ENCODE measurements at places on chromosomes 2 and 18.
A peak's percentile ranks its signal among the peaks of the same experiment; 100 is the strongest.

DNA sequence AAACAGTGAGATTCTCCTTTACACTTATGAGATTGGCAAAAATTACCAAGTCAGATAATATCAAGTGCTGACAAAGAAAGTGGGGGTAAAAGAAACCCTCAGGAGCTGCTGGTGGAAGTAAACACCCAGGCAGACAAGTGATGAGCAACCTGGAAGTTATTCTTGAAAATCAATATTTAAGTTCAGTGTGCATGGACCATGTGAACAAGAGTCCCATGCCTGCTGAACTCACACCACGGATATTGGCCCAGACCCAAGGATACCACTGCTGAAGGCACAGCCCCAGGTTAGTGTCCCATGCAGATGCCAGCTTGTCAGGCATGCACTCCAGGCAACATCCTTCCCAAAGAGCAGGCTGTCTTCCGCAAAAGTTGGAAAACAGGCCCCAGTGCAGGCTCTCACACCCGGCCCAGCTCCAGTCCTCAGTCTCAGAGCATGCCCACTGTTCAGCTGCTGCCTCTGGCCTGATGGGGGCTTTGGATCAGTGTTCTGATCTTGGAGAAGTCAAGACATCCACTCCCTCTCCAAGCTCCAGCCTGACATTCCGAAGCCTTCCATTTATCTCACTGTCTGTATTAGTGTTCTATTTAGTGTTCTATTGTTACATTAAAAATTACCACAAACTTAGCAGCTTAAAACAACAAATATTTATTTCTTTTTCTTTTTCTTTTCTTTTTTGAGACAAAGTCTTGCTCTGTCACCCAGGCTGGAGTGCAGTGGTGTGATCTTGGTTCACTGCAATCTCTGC, 70.0 kb downstream of the HS1BP3 start:
- DNase-seq, result peak; percentile 75

GRCh38 chr2:64797881-64798575, 144.3 kb upstream of the SERTAD2 start:
- DNase-seq, result peak; percentile 78

DNA sequence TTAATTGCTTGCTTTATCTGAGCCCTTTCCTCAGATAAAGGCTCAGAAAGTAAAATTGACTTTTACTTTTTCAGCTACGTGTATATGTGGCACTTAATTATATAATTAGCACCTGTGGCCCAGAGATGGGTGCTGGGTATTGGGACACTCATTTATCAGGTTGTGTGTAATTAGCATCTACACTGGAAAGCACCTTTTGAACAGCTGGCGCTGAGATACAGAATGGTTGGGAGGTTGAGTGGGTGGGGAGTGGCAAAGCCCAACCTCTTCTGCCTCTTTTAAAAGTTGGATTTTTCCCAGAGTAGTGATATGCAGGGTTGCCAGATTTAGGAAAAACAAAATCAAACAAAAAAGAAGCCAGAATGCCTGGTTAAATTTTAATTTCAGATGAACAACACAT, 23.9 kb downstream of the SPTBN1 start:
- DNase-seq, result no peak

GRCh38 chr2:149087751-149088150, 49.3 kb downstream of the LYPD6B start:
- DNase-seq, result no peak

- DNase-seq, result no peak
Observed at GRCh38 chr18:78913395-78913794, 66.2 kb upstream of the SALL3 start.

DNA sequence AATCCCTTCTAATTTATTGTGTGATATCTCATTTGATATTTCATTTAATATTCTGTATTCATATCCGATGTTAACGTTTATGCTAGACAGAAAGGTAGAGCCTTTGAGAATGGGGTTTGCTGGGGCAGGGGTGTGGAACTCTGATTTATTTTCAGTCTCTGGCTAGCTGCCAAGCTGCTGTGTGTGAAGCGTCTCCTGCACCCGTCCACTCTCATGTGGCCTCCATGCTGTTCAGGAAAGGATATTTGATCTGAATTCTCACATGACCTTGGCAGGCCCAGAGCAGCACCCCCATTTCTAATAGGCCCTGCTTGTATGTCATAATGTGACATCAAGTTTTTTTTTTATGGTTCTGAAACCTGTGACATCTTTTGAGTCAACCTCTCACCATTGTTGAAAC, 1.6 kb downstream of the IL1R1 start:
- DNase-seq, result no peak

GRCh38 chr18:46668135-46668534, 11.1 kb upstream of the LOXHD1 start:
- DNase-seq, result no peak

DNA sequence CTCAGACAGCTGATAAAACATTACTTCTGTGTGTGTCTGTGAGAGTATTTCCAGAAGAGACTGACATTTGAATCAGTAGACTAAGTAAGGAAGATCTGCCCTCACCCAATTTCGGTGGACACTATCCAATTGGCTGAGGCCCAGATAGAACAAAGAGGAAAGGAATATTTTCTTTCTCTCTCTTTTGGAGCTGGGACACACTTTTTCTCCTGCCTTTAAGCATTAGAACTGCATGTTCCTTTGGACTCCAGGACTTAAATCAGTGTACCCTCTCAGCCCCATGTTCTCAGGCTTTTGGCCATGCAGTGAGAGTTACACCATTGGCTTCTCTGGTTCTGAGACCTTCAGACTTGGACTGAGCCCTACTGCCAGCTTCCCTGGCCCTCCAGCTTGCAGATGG, 3.3 kb upstream of the SRBD1 start:
- DNase-seq, result no peak

DNA sequence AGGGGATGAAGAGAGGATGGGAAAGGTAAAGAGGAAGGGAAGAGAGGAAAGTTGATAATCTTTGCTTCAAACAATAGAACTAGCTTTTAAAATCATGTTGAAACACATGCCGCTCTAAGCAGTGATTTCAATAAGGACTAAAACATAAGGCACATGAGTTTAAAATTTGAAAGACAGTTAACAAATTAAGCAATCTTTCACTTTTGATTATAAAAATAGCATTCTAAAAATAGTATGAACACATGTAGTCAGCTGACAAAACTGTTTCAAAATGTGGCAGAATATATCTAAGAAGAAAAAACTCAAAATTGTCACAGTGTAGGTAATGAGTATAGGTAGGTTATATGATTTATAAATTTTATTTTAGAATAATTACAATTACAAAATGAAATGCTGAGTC, 25.3 kb downstream of the PSME4 start:
- no peak for DNase-seq

GRCh38 chr18:3660739-3661515, 211.0 kb downstream of the TGIF1 start:
- DNase-seq, result no peak

- no peak for DNase-seq
Observed at GRCh38 chr2:126449677-126450076, 206.3 kb upstream of the GYPC start.

DNA sequence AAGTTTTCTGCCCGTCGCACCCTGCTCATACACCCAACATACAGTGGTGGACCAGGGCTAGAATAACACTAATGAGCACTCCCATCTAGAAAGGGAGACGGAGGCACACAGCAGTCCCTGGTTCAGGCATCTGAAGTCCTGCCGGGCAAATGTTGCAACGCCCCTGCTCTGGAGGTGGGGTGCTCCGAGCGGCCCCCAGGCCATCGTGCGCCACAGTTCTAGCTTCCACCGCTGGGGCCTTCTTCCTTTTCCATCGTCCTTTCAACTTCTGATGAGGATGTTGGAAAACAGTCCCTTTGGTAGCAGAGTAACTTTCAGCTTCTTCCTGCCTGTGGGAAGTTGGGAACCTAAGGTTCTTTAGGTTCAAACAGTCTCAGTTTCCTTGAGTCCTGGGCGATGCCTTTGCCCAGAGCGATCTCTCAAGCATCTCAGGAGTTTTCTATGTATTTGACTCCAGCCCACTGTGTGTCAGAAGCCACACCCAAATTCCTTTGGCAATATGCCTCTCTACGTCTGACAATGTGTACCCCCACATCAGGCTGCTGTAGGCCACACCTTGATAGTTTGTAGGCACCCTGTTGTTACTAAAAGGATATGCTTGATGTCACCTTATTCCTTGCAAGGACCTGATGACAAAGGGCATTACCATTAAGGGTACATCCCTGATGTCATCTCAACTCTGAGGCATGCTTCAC, 258.8 kb downstream of the GLI2 start:
- no peak for DNase-seq

DNA sequence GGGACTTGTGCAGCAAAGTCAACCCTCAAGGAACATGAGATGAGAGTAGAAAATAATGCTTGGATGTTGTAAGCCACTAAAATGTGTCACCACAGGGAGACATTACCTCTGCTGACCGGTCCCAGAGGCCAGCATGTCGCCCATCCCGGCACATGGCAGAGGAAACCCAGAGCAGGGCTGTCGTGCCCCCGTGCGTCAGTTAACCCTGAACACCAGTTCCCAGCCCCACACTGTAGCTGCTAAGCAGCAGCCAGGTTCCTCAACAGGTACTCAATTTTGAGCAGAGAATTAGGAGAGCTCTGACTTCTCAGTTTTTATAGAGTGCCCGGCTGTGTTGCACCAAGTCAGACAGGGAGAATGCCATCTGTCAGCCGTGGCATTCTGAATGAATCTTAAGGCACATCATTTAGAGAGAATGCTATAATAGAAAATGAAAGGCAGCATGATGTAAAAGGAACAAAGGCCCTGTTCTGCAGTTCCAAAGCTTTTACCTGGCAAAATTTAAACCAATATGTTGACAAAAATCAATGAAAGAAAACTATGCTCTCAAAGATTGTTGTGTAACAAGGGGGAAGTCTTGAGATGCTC, 307.9 kb downstream of the METTL4 start:
- DNase-seq, result no peak

GRCh38 chr2:226208726-226209125, 590.9 kb downstream of the IRS1 start:
- DNase-seq, result no peak

DNA sequence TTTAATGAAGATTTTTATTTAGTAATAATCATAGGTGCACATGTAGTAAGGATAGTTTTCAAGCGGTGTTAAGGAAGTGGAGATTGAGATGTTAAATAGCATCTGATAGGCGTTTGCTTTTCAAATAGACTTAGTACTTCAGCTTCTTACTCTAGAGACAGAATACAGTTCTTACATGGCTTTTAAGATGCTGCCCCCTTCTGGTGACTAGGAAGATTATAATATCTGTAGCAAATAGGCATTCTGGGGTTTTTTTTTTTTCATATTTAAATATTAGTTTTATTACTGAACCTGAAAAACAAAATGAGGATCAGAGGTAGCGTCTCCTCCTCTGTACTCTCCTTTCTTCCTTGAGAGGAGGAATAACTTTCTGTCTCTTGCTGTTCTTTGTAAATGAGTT, 100.2 kb downstream of the AGAP1 start:
- DNase-seq, result peak; percentile 77
